ENCODE measurements at places on chromosomes 6 and 20. TPM values are rescaled to one million over a fixed set of nuclear protein-coding genes. Genes with fewer than 3 reads are reported as not detected.

DNA sequence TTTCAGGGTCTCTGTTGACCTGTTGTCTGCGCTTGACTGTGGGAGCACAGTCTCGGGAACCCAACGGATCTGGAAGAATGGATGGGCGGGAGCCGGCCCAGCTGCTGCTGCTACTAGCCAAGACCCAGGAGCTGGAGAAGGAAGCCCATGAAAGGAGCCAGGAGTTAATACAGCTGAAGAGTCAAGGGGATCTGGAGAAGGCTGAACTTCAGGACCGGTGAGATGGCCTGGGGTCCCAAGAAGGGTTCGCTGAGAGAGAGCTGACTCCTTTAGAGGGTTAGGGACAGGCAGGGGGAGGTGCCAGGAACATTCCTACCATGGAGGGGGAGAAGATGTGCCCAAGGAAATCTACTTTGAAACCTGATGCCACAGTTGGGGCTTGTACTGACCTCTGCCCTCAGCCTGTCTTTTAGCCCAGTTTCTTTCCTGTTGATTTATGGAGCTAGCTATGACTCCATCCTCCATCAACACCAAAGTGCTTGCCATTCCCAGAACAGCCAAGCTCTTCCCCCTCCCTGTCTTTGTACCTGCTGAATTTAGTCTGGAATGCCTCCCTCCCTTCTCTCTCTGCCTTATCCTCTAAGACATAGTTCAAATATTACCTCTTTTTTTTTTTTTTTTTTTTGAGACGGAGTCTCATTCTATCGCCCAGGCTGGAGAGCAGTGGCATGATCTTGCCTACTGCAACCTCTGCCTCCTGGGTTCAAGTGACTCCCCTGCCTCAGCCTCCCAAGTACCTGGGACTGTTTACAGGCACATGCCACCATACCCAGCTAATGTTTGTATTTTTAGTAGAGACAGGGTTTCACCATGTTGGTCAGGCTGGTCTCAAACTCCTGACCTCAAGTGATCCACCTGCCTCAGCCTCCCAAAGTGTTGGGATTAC lies 12.2 kb downstream of the CEP250 start:
- no peaks in the 10 kb centered on the region for H3K27me3 ChIP-seq
- peaks cover 9% of the 10 kb centered on the region for H3K4me1 ChIP-seq
- peaks cover 85% of the 10 kb centered on the region for H3K36me3 ChIP-seq
- no peak overlapping the region for H3K27ac ChIP-seq
- no peak overlapping the region for H3K4me3 ChIP-seq

- H3K4me1 ChIP-seq, result no peaks in the 10 kb centered on the region
- H3K4me3 ChIP-seq, result no peak overlapping the region
- DNase-seq, result peak; percentile 9
- no peaks in the 10 kb centered on the region for H3K36me3 ChIP-seq
- H3K27me3 ChIP-seq, result no peaks in the 10 kb centered on the region
Measured at GRCh38 chr6:90701146-90701781, 114.4 kb upstream of the MAP3K7 start.

DNA sequence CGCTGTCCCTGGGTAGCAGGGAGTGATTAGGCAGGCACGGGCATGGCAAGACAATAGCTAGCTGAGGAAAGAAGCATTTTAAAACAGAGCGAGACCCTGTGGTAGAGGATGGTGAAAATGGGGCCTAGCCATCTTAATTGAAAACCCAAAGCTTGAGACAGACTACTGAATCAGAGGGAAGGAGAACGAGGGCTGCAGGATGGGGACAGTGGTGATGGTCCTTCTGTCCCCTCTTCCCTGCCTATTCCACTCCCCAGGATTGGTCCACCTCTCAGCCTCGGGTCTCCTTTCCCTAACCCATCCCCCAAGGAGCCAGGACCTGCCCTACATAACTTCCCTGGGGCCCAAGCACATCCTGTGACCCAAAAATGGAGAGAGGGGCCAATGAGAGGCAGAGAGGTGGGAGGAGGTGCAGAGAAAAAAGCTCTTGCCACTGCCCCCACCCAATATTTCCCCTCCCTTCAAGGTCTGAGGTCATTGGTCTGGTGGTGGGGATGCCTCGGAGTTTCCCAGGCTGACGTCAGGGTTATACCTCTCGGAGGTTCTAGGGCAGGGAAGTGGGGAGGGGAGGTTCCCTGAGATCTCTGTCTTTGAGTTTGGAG lies 884 bp upstream of the CUTA start:
- H3K4me3 ChIP-seq, result peak overlapping the region; percentile 84
- peaks cover 41% of the 10 kb centered on the region for H3K4me1 ChIP-seq
- peak overlapping the region; percentile 95 for H3K27ac ChIP-seq
- peaks cover 33% of the 10 kb centered on the region for H3K36me3 ChIP-seq
- peak; percentile 52 for DNase-seq

DNA sequence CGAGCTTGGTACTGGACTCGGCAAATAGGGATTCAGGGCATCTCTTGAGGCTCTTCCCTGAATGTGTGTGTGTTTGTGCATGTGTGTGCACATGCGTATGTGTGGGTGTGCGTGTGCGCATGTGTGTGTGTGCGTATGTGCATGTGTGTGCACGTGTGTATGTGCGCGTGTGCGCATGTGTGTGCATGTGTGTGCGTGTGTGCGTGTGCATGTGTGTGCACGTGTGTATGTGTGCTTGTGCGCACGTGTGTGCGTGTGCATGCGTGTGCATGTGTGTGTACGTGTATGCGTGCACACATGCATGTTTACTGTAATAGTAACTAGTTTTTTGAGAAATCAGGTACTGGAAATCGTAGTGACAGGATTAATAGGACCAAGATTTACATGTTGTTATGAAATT lies 117.7 kb downstream of the SMOC2 start:
- no peak for DNase-seq
- no peak overlapping the region for H3K4me3 ChIP-seq
- H3K4me1 ChIP-seq, result no peaks in the 10 kb centered on the region
- peaks cover 2% of the 10 kb centered on the region for H3K27me3 ChIP-seq
- H3K36me3 ChIP-seq, result no peaks in the 10 kb centered on the region

TAF4 gene
- 20.4 TPM for total RNA-seq

SIGLEC1 gene
- 0.07 TPM for total RNA-seq

TRIM31 gene
- not detected for total RNA-seq

TBXT gene
- total RNA-seq, result not detected

Measured in K562 (cell line).